ENCODE measurements at places on chromosomes 5 and 9.

DNA sequence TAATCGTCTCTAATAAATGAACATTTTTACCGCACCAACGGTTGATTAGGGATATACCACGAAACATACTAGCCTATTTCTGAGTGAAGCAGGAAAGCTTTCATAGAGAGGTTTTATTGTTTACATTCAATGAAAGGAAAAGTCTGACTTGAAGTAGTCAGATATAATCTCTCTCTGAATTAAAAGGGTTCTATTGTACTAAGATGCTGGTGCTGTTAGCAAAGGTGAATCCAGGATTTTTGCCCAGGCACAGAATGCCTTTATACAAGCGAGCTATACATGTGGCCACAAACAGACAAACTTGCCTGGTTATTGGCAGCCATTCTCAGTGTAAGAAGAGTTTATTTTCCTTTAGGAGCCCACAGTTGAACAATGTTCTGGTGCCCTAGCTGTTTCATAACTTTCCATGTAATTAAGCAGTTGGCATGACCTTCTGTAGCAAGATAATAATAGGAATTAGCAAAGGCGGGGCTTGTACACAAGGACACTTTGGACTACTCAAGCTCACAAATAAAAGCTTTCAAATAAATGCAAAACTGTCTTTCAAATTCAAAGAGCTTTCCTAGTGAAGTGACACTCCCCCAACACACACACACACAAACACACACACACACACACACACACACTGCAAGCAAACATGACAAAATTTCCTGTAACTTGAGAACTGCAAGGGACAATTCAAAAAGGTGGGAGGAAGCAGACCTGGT is 198.7 kb upstream of the MAP3K1 start:
- DNase-seq: no peak

DNA sequence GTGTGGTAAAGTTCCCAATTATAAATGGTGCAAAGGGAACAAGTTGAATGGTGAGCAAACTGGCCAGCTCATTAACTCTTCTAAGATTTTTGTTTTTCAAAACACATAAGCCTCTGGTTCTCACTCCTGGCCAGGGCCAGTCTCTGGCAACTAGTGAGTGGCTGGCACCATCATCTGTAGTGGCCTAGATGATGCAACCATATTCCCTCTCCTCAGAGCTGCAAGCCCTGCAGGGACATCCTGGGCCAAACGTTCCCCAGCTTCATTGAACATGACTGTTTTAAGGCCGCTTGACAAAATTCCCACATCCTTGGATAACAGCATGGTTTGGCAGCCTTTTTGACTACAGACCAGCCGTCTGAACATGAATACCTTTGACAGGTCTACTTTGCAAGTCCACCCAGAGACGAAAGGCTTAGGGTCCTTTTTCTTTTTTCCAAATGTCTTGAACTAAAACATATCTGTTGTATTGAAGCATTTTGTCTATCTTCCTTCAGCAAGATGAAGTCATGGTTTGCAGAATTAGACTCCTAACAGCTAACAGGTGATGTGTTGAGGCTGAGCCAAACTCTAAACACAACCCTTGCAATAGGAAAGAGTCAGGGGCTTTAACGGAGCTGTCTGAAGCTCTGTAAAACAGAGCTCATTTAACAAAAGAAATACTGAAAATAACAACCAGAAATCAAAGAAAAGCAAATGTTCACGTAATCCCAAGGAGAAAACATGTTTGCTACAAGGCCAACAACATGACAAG is 23.8 kb downstream of the MACROH2A1 start:
- no peak for DNase-seq

GRCh38 chr9:129597355-129598088 is 23.4 kb downstream of the C9orf50 start:
- no peak for DNase-seq

DNA sequence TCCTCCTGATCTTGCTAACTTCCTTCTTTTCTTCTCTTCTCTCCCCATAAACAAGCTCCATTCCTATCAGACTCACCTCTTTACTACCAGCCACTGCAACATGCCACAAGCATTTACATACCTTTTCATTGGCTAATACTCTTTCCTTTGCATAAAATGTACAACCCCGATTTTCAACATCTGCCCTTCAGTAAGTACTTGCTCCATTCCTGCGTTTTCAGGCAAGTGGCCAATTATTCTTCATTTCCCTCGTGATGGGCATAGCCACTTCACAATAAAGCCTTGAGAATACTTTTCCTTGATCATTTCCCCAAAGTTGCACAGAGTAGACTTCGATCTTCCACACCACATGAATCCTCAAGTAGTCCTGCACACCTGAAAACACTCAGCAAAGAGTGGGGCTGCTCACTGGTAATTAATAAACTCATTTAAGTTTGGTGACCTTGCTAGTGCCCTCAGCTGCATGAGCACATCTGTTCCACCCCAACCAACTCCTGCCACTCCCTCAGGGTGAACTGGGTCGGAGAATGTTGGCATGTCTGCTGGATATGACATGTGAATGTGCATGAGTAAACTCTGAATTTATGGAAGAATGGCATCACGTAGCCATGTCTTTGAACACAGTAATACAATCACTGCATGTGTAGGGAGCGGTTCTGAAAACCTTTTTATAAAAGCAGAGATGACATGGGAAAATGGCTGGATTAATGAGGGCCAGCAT is 535.8 kb downstream of the SEMA5A start:
- no peak for DNase-seq

DNA sequence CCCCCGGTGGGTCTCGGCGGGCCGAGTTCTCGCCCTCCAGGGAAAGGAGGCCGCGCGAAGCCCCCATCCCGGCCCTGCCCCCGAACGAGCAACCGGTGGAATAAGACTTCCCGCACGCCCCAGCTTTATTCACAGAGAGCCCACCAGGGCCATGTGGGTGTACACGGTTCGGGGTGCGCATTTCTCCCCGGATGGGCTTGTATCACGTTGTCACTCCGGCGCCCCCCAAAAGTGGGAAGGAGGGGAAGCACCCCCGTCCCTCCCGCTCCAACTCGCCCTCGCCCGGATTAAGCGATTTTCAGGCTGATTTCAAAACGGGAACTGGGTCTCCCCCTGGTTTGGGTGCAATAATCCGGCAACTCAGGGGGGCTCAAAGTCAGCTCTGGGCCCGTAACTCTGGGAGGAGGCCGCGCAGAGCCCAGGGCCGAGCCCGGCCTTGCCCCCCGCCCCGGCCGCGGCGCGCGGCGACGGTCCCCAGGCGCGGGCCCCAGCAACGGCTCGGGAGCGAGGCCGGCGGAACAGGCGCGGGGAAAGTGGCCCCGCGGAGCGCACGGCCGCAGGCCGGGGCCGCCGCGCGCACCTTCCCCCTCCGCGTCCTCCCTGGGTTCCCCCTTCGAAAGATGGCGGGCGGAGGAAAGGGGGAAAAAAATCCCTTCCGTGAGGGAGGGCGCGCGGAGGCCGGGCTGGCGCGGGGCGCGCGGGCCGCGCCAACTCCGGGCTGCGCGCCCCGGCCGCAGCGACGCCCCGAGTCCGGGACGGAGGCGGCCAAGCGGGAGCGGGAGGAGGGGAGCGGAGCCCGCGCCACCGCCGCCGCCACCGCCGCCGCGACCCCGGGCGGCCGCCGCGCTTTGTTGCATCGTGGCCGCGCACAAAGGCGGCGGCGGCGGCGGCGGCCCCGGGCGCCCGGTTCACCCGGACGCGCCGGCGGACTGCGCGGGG is 644 bp downstream of the BRD3 start:
- no peak for DNase-seq

DNA sequence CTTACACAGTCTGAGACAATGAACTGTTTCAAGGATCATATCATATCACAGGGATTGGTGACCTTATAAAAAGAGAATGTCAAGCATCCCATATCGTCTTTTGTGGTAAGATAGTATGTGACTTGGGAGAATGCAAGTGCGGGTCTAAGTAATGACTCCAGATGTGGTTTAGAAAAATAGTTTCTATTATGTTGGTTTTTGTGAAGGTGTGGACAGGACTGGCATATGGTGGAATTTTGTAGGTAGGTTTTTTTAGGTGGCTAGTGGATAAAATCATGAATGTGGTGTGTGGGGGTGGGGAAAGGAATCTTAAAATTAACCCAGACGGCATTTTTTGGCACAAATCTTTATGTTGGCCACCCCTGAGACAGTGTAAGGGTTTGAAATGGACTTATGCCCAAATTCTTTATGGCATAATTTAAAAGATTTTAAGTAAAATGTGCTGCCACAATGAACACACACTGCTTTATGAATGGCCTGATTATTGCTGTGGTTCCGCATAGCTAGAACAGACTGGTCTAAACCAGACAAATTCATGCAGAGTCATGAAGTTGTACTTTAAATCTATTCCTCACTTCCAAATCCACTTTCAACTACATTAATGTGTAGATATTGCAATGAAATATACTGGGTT is 204.8 kb upstream of the HAPLN1 start:
- peak; percentile 91 for DNase-seq

- DNase-seq: no peak
These were observed 155.9 kb downstream of the ERCC6L2 start for GRCh38 chr9:96031366-96031824.

DNA sequence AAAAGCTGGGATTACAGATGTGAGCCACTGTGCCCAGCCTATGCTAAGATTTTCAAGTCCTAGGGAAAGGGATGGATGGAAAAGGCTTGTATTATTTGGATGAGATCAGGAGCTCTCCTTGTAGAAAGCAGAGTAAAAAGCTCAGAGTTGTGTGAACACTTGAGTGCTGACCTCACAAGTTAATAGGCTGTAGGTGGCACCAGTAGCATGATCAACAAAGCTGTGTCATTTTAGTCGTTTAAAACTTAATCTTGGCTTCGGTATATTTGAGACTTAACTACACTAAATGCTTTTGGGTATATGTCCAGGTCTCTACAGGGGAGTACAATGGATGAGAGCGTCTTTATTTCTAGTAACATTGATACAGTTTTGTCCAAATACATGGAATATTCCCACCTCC is 264.2 kb downstream of the TMEM38B start:
- DNase-seq: no peak

- no peak for DNase-seq
These were observed 1.7 kb upstream of the ACSL6 start for GRCh38 chr5:132013006-132013689.

- DNase-seq: no peak
These were observed 61.4 kb downstream of the PCDH1 start for GRCh38 chr5:141816598-141817399.

DNA sequence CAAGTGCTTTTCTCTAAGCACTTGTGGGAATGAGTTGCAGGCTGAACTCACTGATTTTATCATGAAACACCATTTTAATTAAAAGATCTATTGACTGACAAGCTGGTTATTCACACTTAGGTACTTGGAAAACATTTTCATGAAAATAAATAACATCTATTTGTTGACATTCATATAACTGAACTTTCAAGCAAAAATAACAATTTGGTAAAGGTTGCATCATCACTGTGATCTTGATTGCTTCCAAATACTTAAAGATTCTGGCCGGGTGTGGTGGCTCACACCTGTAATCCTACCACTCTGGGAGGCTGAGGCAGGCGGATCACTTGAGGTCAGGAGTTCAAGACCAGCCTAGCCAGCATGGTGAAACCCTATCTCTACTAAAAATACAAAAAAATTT is 6.7 kb upstream of the TENT2 start:
- DNase-seq: no peak

DNA sequence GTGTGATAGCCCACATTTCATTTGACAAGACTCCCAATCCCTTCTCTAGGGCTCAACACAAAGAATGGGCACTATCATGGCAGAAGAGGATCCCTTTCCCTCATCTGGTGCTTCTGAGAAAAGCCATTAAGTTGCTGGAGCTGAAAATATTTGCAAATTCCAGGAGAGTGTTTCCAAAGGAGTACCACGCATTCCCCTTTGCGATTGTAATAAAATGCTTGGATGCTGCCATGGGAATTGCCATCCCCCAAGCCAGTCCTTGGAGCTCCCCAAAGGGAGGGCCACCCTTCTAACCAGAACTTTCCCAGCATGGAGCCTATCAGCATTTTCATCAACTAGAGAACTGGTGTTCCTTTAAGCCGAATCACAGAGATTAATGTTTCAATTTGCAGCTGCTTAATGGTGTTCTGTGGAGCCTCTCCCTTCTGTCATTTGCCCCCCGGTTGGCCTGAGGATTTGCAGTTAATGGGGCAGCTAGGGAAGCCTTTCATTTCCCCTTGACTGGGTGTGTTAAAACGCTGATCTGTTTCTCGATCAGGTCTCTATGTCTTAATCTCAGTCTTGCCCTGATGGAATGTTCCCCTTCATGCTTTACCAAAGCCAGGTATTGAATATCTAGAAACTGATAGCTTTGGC is 133.0 kb downstream of the ENC1 start:
- DNase-seq: no peak

GRCh38 chr9:91362051-91362611 is 413 bp upstream of the AUH start:
- DNase-seq: peak; percentile 6

DNA sequence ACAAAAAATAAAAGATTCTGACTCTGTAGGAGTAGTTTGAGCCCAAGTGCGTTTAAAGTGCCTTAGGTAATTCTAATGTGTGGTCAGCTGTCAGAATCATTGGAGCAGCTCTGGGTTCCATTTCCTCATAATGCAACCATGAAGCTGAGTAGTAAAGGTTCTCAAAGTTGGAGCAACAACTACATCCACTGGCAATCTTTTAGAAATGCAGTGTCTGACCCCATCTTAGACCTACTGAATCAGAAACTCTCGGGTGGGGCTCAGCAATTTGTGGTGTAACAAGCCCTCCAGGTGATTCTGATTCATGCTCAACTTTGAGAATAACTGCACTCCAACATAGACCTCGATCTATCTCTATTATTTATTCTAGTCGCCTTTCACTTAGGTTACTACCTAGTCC is 7.6 kb upstream of the ALDH1A1 start:
- no peak for DNase-seq

DNA sequence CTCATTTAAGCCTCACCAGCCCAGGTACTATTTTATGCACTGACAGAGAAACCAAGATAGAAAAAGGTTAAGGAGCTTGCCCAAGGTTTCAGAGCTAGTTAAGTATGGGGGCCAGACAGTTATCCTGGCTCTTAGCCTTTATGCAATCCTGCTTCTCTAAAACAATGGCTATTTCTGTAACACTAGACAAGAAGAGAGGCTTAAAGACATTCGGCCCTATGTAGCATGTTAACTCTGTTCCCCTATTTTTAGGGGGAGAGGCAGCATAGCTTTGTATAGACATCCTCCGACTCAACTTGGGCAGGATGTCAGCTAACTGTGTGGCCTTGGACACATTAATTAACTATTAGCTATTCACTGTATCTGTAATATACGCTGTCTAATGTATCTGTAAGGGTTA is 54.6 kb downstream of the LHFPL2 start:
- DNase-seq: no peak

DNA sequence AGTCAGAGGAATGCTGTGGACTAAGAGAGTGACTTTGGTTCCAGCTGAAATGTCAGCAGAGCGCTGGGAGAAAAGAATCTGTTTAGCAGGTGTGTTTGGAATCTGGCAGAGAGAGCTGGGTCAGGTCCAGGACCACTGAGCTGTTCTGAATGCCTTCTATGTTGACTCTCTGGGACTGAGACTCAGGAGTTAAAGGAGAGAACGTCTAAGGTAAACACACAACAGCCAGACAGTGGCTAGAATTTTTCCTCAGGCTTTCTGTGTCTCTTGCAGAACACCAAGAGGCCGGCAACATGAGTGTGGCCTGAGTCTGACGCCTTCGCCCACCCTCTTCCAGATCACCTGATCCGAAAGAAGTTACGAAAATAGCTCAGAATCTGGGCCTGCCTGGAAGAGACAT is 107.2 kb upstream of the ZNF462 start:
- DNase-seq: no peak

All from A172 (cell line).